GOT3 (cell line): ENCODE measurements at places on chromosomes 11 and 22.

DNA sequence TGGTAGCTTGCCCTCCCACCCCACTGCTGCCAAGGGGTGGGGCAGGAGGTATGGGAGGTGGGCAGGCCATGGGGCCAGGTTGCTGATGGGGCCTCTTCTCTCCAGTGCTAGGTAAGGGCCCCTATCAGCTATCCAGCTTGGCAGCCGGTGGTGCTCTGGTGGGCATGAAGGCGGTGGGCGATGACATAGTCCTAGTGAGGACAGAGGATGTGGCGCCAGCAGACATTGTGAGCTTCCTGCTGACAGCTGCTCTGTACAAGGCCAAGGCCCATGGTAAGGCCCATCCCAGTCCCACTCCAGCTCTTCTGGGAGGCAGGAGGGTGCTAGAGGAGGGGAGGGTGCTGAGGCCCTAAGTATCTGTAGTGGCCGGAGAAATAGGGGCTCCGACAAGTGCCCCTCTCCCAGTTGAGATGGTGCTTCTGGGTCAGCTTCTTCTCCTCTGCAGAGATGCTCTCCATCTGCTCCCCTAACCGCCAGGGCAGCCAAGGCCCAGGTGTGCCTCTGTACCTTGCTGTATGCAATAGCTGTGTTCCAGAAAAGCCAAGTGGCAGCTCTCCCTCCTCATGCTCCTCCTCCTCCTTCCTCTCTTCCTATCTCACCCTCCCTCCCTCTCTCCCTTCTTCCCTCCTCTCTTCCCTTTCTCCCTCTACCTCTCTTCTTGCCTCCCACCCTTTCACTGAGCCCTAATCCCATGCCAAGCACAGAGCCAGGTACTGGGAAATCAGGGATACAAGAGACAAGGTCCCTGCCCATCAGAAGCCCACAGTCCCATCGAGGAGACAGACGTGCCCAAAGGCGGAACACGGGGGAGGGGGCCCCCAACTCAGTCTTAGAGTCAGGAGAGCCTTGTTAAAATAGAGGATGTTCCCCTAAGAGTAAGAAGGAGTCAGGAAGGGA, 55.3 kb downstream of the OTOG start:
- DNase-seq, result no peak

DNA sequence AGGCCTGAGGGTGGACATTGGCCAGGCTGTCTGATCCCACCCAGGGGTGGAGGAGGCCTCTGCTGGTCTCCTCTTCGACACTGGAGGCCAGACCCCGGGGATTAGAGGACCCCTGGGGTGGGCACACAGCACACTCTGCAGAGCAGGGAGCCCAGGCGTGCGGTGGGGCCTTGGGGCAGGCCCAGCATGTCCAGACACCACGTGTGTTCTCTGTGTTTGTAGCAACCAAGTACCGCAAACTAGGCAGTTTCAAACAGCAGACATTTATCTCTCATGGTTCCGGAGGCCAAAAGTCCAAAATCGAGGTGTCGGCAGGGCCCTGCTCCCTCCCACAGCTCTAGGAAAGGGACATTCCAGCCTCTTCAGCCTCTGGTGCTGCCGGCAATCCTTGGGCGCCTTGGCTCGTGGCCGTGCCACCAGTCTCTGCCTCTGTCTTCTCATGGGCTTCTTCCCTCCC, 1.5 kb downstream of the PANX2 start:
- no peak for DNase-seq

DNA sequence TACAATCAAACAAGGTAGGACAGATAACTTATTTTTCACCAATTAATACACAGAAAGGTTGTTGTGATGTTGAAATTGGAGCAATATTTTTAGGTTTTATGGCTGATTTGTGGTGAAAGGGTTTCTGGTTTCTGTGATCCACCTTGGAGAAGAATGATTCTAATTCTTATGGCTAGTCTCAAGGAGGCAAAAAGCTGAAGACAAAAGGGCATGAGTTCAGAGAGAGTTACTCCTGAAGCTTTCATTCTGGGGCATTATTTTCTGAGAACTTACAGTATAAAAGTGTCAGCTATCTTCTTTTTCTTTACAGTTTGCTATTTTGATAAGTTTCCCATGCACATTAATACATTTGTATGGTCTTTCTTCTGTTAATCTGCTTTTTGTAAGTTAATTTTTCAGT, 372.4 kb upstream of the CCDC179 start:
- DNase-seq, result no peak

DNA sequence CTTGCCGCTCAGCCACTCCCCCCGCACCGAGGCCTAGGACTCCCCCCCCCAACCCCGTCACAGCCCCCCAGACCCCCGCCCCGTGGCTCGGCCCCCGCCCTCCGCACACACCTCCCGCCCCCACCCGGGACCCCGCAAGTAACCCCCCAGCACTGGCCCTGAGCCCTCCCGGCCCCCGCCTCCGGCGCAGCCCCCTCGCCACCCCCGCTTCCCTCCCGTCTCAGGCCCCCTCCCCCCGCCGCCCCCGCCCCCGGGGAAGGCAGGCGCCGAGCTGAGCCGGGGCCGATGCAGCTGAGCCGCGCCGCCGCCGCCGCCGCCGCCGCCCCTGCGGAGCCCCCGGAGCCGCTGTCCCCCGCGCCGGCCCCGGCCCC, 1.5 kb downstream of the SHANK3 start:
- no peak for DNase-seq

- DNase-seq, result no peak
Measured at GRCh38 chr11:109708184-109708583, 286.2 kb downstream of the C11orf87 start.

DNA sequence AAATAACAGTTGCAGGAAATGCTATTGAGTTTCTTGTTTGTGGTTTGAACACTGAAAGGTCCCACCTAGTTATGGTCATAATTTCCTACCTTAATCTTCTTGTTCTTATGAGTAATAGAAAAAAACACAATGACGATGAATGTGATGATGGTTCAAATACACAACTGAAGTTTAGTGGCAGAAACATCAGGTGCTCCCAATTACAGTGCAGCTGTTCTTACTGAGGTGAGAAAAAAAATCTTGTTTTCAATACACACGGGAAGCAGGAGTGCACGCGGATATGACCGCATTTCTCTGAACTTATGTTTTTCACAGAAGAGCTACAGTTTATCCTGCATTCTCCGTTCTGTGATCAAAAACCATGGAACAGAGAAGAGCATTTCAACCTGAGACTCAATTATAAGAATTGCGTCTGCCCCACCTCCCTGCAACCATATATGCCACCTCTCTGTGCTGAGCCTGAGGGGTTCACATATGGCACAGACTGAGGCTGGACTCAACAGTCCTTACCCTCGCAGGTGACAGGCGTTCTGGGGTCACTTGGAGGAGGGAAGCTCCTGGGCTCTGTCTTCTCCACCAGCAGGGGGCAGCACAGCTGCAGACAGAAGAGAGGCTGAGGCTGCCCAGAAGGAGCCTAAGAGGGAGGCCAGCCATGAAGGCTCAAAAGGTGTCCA, 99.7 kb upstream of the IGLL5 start:
- no peak for DNase-seq

GRCh38 chr11:44702889-44703288, 23.9 kb upstream of the TSPAN18 start:
- no peak for DNase-seq

DNA sequence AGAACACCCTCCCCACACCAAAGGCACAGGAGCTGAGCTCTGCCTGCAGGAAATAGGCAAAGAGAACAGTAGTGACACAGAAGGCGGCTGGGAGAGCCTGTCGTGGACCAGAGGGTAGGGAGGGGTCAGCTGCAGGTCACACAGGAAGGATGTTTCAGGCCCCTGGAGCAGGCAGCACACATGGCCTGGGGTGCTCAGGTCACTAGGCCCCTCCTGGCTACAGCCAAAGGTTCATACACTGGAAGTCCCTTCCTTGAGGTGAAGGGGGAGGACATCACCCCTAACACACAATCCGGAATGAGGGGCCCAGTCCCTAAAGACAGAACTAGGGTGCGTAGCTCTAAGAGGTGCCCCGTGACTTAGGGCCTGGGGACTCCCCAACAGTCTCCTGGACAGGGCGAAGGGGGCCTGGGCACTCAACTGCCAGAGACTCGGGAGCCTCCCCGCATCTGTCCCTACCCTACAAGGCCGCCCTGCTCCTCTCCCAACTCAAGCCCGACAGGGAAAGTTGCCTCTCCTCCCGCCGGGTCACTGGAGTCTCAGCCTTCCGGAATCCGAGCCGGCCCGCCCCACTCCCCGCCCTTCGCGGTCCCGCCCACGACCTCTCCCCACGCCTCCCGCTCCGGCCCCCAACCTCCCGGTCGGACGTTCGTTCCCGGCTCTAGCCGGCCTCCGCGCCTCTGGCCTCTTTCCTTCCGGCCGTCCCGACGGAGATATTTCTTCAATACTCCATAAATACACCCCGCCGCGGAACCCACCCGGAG, at the start of gene CYB5R2:
Gene CYB5R2 (minus strand): TSS at position 541 of the 764 bp plus-strand sequence. CDS start 675 bp downstream, outside the sequence.
- DNase-seq, result no peak

DNA sequence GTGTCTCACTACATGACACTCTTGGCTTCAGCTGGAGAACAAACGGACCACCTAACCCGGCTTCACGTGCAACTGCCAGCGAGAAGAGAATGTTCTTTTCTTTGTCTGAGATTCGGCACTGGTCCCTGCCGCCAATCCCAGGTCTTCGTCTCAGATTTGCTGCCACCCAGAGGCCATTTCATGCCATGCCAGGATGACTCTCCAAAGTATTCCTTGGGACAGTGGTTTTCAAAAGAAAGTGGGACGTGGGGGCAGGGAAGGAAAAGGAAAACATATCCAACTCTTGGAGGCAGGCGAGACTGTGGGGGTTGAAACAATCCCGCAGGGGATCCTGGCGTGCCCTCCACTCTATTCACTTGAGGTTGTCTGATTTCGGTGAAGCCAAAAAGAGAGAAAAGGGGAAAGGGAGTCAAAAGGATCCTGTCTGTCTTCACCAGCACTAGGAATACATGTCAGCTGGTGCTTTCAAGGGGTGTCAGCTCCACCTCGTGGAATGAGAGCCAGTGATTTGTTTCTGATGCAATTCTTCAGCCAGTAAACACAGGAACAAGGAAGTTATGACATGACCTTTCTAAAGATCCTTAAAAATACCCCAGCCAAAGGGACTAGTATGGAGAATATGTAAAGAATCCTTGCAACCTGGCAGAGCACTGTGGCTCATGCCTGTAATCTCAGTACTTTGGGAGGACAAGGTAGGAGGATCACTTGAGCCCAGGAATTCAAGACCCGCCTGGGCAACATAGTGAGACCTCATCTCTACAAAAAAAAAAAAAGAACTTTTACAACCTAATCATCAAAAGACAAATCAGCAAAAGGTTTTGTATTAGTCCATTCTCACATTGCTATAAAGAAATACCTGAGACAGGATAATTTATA, 41.0 kb upstream of the APLNR start:
- peak; percentile 44 for DNase-seq

- DNase-seq, result no peak
Measured at GRCh38 chr11:93570759-93571413, 27.7 kb upstream of the SMCO4 start.

DNA sequence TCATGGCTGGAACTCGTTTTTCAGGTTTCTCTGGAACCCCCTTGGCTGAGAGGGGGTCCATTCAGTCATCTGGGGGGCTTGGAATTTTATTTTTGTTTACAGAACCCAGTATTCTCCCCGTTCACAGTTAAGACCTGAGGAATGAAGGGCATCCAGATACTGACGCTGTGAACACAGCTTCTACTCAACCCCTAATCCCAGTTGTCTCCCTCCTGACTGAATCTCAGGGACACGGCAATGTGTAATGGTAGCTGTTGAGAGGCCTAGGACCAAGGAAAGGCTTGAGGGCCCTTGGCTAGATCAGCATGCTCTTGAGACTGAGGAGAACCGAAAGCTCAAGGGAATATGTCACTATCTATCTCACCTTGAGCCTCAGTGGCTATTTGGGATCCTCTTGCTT, 113.6 kb downstream of the SWAP70 start:
- DNase-seq, result no peak

DNA sequence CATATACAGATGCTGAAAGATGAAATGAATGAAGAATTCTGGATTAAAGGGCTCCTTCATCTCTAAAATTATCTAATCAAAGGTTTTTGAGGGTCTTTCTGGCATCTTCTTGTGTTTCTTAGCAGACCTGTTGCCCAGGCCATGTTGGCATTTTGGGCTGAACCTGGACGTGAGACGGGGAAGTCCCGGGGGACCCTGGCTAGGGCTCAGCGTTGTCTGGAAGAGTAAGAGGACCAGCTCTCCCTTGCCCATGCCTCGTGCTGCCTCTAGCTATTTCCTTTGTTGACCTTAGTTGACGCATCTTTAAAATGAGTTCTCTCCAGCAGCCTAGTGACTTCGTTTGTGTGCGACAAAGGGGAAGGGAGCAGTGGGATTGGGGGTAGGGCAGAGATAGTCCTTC, 152.2 kb downstream of the ST3GAL4 start:
- DNase-seq, result no peak

DNA sequence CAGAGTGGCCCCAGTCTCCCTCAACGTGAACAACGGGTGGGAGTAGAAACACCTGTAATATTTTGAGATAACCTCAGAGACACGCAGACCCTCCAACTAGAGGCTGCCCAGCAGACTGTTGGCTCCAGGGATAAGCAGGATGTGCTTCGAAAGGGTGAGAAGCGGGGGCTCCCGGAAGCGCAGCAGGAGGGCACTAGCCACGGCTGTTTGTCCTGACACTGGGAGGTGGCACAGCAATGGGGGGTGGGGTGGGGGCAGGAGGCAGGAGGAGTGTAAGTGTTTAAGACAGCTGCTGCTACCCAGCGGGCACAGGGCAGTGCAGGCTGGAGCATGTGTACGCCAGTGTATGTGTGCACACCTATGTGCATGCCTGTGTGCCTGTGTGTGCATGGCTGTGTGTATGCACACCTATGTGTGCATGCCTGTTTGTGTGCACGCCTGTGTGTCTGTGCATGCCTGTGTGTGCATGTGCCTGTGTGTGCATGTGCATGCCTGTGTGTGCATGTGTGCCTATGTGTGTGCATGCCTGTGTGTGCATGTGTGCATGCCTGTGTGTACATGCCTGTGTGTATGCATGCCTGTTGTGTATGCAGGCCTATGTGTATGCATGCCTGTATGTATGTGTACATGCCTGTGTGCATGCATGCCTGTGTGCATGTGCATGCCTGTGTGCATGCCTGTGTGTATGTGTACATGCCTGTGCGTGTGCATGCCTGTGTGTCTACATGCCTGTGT, 154.7 kb downstream of the SHANK2 start:
- DNase-seq, result no peak

DNA sequence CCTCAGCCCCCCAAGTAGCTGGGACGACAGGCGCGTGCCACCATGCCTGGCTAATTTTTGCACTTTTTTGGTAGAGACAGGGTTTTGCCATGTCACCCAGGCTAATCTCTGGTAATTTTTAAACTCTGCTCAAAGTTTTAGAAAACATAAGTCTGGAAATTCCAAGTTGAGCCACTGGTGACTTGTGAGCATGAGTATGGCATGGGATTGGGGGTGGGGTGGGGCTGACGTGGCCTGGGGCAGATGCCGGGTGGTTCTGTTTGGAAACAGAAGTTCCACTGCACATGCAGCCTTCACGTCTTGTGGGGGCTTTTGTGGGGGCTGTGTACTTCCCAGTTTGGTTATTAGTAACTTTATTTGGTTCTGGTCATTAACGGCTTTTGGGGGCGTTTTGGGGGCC, 67.3 kb downstream of the PTPRJ start:
- DNase-seq, result no peak

GRCh38 chr11:72609045-72609444, 65.2 kb downstream of the PDE2A start:
- no peak for DNase-seq

- no peak for DNase-seq
Measured at GRCh38 chr22:45335854-45336522, 26.3 kb downstream of the FAM118A start.
